Hindlimb muscle (tissue), 1 donor: ENCODE measurements at places on chromosomes 2 and 18. TPM values are rescaled to one million over a fixed set of nuclear protein-coding genes. Genes with fewer than 3 reads are reported as not detected.

DNA sequence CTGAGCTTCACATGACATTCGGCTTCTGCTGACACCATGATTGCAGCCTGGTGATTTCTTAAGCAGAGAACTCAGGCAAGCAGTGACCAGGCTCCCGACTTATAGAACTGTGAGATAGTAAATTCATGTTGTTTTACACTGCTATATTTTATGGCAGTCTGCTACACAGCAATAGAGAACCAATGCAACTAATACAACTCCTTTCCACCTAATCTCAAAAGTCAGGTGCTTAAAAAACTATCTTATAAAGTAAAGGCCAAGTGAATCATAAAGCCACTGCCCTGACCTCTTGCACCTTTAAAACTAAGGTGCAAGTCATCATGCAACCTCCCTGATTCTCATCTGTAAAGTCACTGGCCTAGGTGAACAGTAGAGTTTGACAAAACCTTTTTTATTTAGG lies 95.3 kb upstream of the GLS start:
- DNase-seq: no peak

The PMAIP1 gene
- polyA plus RNA-seq: 50.3 TPM

DNA sequence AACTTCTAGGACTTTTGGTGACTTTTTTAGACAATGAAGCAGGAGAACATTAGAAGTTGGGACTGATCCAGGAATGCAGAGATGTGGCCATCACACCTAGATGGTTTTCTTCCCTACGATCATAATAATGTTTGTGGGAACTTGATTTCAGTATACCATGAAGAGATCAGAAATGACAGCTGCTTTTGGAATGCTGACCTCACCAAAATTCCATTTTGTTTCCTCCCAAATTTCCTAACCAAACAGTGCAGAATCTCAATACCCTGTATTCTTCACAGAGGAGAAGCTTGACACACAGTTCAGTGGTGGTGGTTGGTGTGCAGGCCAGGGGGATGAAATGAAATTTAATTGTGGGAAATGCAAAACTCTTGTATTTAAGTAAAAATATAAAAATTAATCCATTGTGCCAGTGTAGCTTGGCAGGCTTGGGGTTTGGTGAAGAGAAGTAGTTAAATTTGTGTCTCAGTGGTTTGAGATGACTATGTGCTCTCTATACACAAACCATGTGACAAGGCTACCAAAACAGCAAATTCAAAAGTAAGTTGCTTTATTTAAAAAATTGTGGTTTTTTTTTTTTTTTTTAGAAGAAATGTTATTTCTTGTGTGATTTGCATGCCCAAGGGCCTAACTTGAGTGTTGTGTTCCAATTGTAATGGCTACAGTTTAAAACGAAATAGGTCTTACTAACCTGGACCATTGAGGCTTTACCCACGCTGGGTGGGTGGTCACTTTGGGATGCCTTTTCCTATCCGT lies 252.4 kb downstream of the LPIN1 start:
- DNase-seq: no peak

The NR4A2 gene
- polyA plus RNA-seq: 1.9 TPM

DNA sequence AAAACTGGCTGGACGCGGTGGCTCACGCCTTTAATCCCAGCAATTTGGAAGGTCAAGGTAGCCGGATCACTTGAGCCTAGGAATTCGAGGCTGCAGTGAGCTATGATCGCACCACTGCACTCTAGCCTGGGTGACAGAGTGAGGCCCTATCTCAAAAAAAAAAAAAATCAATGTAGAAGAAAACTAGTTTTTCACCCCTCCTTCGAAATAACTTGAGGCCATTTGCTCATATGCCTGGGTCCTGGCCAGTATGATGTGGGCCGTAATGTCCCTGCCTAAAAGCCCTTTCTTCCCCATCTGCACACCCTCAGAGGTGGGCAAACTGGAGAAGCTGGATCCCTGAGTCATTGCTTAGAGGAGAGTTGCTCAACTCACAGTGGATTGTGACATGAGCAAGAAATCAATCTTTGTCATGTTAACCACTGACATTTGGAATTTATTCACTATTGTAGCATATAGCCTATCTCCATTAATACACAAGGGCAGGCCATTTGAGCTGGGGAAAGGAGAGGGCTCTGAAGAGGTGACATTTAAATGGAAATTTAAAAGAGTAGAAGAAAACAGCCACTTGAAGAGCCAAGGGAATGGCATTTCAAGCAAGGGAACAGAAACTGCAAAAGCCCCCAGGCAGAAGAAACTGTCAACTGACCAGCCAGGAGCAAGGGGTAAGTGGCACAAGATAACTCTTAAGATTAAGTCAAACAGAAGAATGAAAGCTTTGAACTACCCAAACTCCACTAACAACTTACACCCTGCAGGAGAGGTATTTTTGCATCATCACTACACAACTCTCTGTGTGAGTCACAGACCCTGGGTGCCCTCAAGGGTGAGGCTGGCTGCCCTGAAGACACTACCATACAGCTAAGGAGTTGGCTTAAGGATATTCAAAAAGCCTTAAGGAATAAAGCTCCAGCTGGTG lies 7.6 kb upstream of the METTL21A start:
- DNase-seq: no peak

DNA sequence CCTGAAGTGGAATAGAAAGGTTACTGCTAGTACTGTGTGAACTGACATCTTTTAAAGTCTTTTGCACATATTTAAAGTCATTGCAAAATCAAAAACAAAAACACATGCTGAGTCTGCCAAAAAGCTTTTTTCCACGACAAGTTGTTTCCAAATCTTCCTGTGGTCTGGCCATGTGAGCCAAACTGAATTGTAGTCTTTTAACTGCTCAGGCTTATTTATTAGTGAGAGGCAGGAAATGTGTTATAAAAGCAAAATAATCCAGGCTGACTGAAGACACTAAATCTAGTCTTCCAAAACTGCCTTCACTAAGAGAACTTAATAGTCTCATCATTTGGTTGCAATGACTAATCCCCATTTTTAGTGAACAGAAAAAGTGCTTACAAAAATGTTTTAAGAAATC lies 2.3 kb downstream of the KRCC1 start:
- DNase-seq: peak; percentile 58

- DNase-seq: no peak
These were observed 437.0 kb downstream of the PTPRM start for GRCh38 chr18:8003878-8004675.
